SIG-M5 (cell line): ENCODE measurements at places on chromosomes 1 and 21.

DNA sequence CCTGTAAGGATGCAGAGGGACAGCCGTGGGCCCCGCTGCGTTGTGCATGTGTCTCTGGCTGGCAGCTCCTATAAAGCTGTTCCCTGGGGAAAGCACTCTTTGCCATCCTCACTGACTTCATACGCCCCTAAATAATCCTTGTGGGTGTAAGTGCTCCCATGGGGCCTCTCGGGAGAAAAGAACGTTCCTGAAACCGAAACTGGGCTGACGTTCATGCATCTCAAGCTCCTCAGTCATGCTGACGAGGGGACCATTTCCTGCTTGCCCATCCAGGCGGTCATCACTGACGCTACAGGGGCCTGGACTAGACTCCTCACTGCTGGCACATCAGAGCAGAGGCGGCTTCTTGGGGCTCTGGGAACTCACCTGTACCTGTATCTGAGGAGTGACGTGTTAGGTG lies 73.1 kb upstream of the USP24 start:
- DNase-seq = no peak

GRCh38 chr1:169733924-169734323 lies at the start of gene SELE:
Gene SELE, minus strand, starts transcription at chr1:169734079. Its CDS starts 467 bp downstream, at chr1:169733612.
- no peak for DNase-seq

DNA sequence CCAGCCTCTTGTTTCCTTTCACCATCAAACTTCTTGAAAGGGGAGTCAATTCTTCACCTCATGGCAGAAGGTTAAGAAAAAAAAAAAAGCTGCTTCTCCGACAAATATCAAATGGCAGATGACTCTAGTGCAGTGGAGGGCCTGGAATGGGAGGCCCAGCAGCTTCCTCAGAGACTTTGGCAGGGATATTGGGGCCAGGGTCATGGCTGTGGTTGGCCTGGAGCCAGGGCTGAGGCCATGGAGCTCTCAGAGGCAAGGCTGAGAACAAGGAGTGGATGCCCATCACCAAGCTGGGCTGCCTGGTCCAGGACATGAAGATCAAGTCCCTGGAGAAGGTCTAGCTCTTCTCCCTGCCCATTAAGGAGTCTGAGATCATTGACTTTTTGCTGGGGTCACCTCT lies 18.7 kb downstream of the MTF1 start:
- DNase-seq = no peak

- no peak for DNase-seq
Observed at GRCh38 chr1:48356901-48357300, 115.1 kb downstream of the SPATA6 start.

DNA sequence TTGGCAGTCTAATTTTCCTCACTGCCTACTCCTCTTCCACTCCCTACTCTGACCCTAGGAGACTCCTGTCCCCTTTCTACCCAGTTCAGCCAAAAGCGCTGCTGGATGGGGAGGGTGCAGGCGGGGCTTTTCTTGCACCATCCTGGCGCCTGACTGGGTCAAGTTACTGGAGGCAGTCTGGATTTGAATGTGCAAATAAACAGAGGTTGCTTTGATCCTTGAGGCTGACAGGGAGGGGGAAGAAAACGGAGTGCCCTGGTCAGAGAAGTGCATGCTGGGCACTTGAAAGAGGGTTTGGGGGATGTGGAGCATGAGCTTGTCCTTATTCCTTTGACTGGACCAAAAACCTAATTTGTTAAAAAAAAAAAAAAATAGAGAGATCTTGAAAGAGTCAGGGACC lies 76.8 kb upstream of the SOX13 start:
- no peak for DNase-seq

- no peak for DNase-seq
Observed at GRCh38 chr1:112502826-112503225, 5.9 kb upstream of the WNT2B start.

GRCh38 chr21:36576441-36576840 lies 96.5 kb upstream of the CLDN14 start:
- no peak for DNase-seq

DNA sequence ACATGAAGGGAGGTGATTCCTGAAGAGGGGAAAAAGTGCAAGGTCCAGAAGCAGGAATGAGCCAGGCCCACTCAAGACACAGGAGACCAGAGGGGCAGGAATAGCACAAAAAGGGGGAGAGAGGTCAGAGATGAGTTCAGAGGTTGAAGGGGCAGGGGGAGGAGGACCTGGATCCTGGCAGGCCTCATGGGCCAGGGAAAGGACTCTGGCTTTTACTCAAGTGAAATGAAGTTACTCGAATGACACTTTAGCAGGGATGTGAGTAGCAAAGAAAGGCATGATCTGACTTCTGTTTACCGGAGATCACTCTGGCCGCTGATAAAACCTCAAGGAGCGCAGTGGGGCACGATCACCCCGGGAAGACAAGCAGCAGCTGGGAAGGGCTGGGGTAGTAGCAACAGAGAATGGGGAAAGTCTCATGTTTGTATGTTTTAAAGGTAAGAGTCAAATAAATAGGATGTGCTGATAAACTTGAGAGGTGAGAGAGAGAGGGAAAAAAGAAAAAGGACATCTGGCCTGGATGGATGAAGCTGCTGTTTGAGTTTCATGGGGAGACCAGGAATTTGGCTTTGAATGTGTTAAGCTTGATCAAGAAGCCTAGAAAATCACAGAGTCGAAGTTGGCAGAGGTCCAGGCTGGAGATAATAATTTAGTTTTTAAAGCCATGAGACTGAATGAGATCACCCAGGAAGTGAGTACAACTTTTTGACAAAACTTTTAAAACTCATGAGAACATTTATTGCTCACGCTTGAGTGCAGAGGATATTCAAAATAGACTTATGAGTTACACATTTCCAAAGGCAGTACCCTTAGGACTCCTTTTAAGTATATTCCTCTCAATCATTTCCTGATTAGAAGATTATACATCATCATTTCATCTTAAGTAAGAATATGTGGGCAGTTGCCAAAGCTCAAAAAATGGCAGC lies 156.0 kb downstream of the RERE start:
- DNase-seq = no peak

DNA sequence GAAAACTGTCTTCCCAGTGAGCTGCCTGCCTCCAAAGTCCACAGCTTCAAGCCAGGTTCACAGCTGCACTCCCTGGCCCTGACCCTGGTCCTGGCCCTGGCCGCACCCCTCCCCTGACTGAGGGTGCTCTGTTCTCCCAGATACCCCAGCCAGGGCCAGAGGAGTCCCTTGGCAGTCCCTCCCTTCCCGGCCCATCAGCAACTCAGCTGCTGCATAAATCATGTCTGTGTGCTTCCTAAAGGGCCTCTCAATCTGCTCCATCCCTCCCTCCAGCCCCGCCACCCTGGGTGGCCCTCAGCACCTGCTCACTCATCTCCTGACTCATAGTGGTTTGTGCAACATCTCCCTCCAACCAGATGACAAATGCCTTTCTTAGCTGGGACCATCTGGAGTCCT lies 24.8 kb upstream of the C1orf174 start:
- no peak for DNase-seq

GRCh38 chr1:236322566-236323409 lies 41.0 kb upstream of the ERO1B start:
- no peak for DNase-seq

DNA sequence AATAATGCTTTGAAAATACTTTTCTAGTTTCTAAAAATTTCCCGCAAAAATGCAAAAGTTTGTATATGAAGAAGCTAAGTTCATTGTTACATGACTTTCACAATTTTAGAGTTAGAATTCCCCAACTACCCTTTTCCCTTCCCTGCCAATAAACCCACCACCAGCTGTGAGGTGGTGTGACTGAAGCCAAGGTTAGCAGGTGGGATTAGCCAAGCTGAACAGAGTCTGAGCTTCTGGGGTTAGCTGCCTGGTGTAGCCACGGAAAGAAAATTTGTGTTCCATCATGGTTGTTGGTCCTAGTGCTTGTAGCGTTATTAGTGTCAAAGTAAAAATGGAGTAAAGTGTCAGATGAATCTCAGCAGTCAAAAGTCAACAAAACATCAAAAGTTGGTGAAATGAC lies 110.9 kb downstream of the ASTN1 start:
- DNase-seq = no peak

DNA sequence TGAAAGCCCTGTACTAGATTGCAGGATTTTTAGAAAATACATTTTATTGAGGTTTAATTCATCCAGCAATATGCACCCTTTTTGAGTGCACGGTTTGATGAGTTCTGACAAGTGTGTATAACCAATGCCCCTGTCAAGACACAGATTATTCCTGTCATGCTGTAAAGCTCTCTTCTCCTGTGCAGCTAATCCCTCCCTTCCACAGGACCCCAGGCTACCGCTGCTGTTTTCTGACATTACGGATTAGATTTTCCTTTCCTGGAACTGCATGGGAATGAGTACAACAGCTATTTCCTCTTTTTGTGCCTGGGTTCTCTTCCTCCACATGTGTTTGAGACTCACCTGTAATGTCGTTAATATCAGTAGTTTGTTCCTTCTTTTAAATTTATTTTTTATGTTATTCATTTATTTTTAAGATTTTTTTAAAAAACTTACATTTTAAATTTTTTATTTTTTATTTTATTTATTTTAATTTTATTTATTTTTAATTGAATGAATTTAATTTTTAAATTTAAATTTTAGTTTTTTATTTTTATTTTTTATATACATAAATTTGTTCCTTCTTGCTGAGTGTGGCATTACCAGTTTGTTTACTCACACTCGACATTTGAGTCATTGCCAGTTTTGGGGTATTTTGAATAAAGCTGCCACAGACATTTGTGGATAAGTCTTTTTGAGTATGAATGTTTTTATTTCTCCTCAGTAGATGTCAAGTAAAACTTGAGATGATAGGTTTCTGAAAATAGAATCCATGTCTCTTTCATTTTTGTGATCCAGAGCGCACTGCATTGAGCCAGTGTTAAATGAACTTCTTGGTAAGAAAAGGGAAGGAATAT lies 79.0 kb upstream of the B3GALT5 start:
- DNase-seq = no peak

DNA sequence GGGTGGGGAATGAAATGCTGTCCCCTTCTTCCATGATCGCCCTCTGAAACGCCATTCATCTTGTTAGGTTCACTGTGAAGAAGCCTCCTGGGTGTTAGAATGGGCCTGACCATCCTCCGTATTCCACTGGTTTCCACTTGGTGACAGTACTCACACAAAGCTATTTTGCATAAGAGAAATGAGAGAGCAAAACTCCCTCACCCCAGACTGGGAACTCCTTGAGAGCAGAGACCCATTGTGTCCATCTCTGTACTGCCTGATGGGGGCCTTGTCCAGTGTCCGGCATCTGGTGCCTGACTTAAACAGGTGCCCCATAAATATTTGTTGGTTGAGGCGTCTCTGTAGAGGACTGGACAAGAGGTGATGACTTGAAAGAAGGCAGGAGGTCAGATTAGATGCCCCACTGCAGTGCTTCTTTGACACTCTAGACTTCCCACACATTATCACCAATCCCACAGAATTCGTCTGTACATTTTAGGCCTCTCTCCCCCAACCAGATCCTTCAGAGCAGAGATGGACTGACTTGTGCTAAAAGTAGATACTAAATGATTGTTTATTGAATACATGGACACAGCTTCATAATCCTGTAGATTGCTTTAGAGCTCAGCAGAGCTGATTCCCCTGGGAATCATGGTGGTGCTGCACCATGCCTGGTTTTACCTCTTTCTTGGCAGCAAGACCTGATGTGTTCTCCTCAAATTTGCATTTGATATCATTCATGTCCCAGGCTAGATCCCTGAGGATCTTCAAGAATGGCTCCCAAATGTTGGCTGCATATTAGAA lies 22.4 kb upstream of the KCNA2 start:
- no peak for DNase-seq

DNA sequence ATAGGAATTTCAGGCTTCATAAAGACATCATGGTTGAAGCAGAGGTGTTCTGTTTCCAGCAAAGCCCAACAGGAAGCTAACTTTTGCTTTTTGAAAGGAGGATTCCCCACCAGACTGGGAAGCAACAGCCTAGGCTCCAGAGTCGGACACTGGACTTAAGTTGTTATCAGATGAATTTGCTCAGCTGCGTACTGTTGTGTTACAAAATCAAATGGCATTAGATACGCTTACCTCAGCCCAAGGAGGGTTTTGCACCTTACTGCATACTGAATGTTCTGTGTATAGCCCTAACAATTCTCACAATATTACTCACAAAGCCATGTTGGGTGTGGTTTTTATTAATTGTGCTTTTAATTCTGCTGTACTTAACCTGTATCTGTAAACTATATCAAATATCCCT lies 547 bp upstream of the CHIA start:
- DNase-seq = no peak

GRCh38 chr1:77762072-77762476 lies 2.4 kb upstream of the USP33 start:
- no peak for DNase-seq

- no peak for DNase-seq
Observed at GRCh38 chr1:110053552-110054428, 16.7 kb downstream of the ALX3 start.

- no peak for DNase-seq
Observed at GRCh38 chr1:65407877-65408276, 12.6 kb upstream of the LEPR start.

- no peak for DNase-seq
Observed at GRCh38 chr1:53556657-53557227, 97.5 kb downstream of the DMRTB1 start.

DNA sequence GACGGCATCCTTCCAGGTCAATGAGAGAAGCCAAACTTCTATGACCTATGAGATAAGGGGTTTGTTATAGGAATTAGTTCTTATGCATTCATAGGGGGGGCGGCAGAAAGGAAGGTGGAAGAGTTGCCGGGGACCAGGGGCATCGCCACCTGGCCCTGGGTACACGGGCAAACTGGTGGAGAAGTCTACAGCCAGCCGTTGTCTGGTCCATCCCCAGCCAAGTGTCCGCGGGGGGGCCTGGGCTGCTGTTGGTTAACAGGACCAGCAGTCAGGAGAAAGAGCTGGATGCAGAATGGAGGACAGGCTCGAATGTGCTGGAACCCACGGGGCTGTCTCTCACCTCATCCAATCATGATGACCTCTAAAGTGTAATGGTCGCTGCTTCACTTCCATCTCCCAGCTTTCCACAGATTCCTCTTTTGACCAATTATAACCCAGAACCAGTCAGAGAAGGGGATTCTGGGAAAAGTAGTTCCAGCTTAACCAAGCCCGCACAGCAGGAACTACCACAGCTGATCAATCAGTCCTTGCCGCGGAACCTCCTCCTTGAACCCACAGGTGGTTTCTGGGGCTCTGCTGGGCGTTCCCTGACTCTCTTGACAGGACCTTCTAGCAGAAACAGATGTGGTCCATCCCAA lies 17.8 kb downstream of the TMEM51 start:
- no peak for DNase-seq
